ENCODE measurements at places on chromosomes 6 and 20. TPM values are rescaled to one million over a fixed set of nuclear protein-coding genes. Genes with fewer than 3 reads are reported as not detected.
A peak's percentile ranks its signal among the peaks of the same experiment; 100 is the strongest.

DNA sequence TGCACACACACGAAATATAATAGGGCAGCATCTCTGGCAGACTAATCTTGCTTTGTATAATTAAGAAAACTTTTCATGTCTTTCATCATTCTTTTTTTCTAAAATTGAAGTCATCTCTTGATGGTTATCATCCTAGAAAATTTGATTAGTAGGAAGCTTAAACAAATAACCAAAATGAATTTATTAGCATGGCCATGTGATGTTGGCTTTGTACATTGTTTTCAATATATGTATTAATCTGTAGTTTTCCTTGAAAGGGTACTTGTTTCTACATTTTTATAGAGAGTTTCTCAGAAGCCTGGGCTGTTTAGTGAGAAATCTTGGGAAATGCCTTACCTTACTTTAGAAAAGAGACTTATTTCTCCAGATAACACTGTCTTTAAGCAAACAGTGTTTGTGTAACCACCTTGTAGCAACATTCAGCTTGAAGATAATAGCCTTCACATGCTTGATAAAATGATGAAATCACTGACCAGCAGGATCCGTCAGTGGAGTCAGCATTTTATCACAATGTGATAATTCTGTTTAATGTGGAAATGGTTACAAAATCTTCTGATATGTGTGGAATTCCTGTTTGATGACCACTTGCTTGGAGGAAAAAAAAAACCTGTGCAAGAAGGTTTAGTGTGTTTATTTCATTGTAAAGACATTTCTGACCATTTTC lies 147.8 kb downstream of the MACROD2 start:
- no peak for DNase-seq

DNA sequence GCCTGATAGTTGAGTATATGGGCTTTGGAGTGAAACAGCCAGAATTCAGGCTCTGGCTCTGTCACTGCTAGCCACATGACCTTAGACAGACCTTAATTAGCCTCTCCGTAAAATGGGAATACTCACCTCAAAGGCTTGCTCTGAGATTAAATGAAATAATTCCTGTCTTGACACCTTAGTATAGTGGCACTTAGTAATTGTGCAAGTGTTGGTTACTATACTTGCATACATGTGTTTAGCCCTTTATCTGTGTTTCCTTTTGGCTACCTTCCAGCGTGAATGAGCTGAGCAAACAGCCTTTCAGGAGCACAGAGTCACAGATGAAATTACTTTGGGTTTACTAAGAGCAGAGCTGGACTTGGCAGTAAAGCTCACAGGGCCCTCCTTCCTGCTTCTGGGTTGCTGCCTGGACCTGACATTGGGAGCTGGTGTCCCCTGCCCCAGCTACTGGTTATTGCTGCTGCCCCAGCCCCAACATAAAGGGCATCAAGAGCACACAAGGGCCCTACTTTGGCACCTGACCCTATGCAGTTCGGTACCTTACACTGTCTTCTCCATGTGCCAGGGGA lies 32.8 kb downstream of the CD164 start:
- DNase-seq, result no peak

DNA sequence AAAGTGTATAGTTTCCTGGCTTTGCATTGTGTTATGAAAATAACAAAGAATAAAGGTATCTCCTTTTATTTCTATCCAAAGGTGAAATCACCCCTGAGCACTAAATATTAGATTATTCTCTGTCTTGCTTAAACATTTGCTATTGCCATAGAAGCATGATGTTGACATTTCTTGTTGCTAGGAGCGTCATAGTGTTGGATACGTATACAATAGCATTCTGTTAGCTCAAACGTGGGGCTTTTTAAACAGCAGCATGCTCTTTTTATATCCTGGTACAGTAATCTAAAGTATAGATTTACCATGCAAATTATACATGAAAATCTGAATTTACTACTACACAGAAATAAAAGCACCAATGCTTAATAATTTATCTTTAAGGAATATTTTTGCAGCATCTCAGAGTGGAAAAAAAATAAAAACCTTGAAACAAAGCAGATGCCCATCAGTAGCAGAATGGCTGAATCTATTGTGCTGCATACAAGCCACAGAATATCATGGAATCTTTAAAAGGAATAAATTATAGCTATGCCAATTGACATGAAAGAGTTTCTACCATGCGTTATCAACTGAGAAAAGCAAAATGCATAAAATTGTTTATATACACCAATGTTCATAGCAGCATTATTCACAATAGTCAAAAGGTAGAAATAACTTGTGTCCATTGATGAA lies 9.6 kb upstream of the HSF2 start:
- no peak for DNase-seq

DNA sequence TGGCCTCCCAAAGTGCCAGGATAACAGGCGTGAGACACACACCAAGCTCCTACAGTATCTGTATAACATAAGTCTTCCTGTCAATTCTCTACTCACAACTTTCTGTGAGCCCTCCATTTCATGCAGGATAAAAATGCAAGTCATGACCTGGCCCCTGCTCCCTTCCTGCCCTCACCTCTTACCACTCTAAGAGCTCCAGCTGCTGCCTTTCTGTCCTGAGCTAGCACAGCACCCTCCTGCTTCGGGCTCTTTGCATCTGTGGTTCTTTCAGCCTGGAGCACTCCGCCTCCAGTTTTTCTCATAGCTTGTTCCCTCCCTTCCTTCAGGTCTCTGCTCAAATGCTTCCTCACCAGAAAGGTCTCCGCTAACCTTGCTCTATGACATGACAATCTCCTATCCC lies 23.7 kb upstream of the TRPC4AP start:
- DNase-seq, result no peak

GRCh38 chr20:37558306-37558705 lies 30.6 kb upstream of the BLCAP start:
- DNase-seq, result no peak

DNA sequence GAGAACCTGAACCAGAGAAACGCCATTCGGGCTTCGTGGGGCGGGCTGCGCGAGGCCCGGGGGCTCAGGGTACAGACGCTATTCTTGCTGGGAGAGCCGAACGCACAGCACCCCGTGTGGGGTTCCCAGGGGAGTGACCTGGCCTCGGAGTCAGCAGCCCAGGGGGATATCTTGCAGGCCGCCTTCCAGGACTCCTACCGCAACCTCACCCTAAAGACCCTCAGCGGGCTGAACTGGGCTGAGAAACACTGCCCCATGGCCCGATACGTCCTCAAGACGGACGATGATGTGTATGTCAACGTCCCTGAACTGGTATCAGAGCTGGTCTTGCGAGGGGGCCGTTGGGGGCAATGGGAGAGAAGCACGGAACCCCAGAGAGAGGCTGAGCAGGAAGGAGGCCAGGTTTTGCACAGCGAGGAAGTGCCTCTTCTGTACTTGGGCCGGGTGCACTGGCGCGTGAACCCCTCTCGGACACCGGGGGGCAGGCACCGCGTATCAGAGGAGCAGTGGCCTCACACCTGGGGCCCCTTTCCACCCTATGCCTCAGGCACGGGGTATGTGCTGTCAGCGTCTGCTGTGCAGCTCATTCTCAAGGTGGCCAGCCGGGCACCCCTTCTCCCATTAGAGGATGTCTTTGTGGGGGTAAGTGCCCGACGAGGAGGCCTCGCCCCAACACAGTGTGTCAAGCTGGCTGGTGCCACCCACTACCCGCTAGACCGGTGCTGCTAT lies 904 bp downstream of the B3GALT4 start:
- peak; percentile 24 for DNase-seq

DNA sequence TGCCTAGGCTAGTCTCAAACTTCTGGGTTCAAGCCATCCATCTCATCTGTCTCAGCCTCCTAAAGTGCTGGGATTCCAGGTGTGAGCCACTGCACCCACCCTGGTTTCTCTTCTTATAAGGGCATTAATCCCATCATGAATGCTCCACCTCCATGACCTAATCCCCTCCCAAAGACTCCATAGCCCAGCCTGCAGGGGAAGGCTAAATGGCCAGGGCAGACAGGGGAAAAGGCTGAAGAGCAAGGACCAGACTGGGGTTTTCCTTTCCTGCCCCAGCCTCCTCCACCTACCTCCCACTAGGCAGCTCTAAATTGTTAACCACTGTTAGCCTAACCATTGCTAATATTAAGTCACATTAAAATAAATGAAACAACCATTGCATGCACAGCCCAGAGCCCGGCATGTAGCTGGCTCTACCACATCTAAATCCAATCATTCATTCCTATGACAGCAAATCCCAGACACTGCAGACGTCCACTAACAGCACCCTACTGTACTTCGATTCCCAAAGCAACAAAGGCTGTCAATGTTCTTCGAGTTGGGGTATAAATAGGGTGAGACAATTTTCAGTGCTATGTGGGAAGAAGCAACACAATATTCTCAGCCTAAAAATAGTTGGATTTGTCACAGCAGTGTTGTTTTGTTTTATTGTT lies 243.2 kb upstream of the ARID1B start:
- DNase-seq, result no peak

GRCh38 chr20:34915749-34916455 lies 39.5 kb downstream of the ACSS2 start:
- DNase-seq, result no peak

DNA sequence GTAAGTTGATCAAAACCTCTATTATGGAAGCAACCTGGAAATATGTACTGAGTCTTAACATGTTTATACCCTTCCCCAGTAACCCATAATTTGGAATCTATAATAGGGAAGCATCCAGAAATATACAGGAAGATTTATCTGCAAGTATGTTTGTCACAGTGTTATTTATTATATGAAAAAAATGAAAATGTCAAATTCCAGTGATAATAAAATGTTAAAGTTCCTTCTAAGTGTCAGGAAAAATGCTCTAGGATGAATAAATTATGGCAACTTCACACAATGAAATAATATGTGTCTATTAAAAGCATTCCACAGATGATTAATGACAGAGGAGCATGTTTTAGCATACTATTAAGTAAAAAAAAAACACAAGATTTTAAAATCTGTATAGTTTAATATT lies 237.7 kb upstream of the PRND start:
- no peak for DNase-seq

DNA sequence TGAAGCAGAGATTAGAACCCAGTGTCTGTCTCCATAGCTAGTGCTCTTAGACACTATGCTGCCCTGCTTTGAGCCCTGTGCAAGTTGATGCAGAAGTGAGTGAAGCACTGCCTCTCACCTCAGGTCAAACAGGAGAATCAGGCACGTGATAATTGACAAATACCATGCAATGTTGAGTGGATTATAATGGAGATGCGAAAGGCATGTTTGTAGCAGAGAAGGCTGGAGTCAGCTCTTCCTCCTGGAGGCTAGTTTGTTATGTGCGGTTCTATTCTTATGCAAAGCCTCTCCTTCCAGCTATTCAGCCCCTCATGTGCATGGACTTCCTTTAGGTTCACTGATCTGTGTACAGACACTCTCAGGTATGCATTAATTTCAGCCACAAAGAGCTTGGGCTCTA lies 108.5 kb downstream of the MANEA start:
- DNase-seq, result no peak

DNA sequence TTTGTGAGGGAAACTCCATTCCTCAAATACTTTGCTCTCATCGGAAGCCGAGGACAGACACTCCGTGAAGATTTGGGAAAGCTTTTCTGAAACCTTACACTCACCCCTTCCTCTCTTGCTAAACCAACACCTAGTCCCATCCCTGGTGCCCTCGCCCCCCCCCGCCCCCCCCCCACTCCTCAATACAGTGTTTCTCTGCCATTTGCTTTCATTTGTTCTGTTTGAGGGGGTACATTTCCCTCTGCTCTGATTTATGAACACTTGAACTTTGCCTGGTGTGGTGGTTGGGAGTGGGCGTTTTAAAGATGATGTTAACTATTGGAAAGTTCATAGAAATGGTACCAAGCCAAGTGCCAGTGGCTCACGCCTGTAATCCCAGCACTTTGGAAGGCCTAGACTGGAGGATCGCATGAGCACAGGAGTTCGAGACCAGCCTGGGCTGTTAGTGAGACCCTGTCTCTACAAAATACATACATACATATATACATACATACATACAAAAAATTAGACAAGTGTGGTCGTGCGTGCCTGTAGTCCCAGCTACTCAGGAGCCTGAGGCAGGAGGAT lies 1.1 kb downstream of the RAB32 start:
- no peak for DNase-seq

GRCh38 chr6:72825315-72825911 lies 203.5 kb downstream of the KCNQ5 start:
- DNase-seq, result no peak

GRCh38 chr6:35552285-35552917 lies 39.7 kb upstream of the TULP1 start:
- DNase-seq, result peak; percentile 42

- no peak for DNase-seq
These were observed 50.8 kb upstream of the MCUR1 start for GRCh38 chr6:13865141-13865540.

DNA sequence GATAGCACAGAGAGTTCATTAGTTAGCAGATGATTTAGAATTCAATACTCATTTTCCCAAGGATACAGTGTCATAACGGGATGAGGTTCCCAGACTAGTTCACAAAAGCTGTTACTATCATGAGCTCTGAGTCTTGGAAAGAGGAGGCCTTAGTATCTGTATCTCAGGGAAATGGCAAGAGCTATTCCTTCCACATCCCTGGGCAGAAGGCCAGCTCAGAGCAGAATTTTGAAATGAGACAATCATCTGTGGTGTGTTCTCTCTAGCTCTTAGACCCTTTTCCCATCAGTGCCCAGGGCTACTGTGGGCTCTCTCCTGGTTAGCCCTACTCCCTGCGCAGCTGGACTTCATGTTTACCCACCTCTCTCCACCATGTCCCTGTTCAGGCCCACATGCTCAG lies 64.5 kb downstream of the JAG1 start:
- DNase-seq, result no peak

- no peak for DNase-seq
These were observed 4.1 kb downstream of the CFB start for GRCh38 chr6:31949926-31950548.

GRCh38 chr6:81865712-81866111 lies 113.2 kb upstream of the TENT5A start:
- DNase-seq, result no peak

DNA sequence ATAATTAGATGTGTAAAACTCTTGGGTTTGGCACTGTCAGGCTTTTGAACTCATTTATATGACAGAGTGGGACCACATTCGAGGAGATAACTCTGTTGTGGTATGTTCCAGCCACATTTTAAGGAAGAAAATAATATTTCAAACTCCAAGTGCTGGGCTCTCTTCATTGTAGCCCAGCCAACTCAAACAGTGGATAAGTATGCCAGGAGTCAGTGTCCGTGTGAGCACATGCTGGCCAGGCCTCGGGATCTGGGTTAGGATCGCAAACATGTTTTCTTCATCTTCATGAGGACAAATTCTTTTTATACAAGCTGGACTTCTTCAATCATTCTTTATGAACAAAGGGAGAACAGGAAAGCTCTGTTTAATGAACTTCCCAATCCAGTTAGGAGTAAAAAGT lies 497.5 kb downstream of the MAFB start:
- DNase-seq, result no peak

GRCh38 chr20:6575912-6576401 lies 191.5 kb upstream of the BMP2 start:
- DNase-seq, result no peak

The PLN gene
- total RNA-seq, result not detected

The SLC35D3 gene
- not detected for total RNA-seq

The TGM3 gene
- total RNA-seq, result not detected

The TBXT gene
- total RNA-seq, result not detected

The TDRD6 gene
- 0.20 TPM for total RNA-seq

The GINM1 gene
- total RNA-seq, result 15.5 TPM

The TREML2 gene
- 3.2 TPM for total RNA-seq

The FNDC11 gene
- total RNA-seq, result 1.8 TPM

The TRDN gene
- not detected for total RNA-seq

The KIF13A gene
- 0.92 TPM for total RNA-seq

The KCNK16 gene
- total RNA-seq, result not detected

The EBF4 gene
- total RNA-seq, result 7.7 TPM

The OPN5 gene
- not detected for total RNA-seq

Measured in T-cell (primary cell).